ENCODE measurements at places on chromosomes 3 and 15.

- no peak for DNase-seq
These were observed 158.8 kb downstream of the SSR3 start for GRCh38 chr3:156395961-156396710.

GRCh38 chr3:39028546-39028945 is 23.2 kb downstream of the SCN11A start:
- no peak for DNase-seq

DNA sequence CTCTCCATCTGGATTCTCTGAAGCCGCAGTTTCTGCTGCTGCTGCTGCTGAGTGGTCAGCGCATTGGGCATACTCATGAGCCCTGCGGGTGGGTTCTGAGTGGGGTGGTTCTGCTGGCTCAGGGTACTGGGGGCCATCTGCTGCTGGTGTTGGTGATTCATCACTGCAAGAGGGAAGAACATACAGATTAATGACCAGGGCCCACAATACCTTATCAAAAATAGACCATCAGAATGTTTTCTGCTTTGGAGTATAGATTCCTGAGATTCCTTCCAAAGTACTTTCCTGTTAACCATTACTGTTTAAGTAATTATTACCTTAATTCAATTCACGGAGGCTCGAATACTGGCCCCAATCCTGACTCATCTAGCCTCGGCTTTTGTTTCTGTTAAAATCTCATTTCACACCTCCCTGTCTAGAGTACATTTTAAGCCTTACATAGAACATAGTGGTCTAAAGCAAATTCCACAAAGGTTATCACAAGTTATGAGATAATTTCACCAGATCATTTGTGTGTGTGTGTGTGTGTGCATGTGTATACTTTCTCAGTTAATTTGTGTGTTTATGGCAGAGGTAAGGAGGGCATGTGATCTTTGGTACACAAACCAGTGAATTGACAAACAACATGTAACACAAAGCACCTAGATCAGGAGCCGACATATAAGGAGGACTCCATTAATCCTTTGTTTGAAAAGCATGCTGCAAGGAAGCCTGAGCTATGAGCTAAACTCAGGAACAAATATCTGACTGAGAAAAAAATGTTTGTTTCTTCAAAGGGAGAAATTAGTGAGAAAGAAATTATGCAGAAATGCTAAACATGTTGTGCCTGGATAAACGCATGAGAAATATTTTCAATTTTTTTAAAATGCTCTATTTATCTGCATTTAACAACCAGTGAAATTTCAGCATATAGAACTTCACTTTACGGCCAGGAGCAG is 68.1 kb downstream of the TM4SF4 start:
- no peak for DNase-seq

DNA sequence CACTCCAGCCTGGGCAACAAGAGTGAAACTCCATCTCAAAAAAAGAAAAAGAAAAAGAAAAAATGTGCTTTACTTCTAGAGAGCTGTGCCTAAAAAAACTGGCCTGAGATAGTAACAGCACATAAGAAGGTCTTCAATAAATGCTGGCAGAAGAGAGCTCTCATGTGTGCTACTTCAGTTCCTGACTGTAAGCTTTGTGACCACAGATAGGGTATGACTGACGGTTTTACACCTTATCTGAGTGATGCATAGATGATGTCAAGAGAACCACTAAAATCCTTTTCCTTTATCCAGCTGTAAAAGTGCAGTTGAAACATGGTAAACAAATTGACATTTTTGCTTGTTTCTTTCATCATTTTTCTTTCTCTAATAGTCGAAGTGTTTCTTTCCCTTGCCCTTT is 127.9 kb downstream of the C3orf70 start:
- DNase-seq, result no peak

- DNase-seq, result no peak
These were observed 384.2 kb downstream of the CGGBP1 start for GRCh38 chr3:87674397-87675161.
